ENCODE measurements at places on chromosomes 2 and 18. TPM values are rescaled to one million over a fixed set of nuclear protein-coding genes. Genes with fewer than 3 reads are reported as not detected.

DNA sequence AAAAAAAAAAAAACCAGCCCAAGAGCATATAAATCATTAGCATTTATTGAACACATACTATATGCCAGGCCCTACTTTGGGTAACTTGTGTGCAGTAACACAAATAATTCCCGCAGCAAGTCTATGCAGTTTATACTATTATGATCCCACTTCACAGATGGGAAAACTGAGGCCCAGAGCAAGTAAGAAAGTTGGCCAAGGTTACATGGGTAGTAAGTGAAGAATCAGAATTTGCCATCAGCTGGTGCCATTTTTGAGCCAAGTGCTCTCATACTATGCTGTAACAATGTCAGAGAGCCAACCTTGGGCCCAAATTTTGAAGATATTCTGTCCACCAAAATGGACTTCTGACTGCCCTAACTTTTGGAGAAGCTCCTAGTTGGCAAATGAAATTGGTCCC, 13.5 kb upstream of the PSD4 start:
- DNase-seq, result no peak

GRCh38 chr2:128538396-128538795, 219.7 kb upstream of the HS6ST1 start:
- no peak for DNase-seq

DNA sequence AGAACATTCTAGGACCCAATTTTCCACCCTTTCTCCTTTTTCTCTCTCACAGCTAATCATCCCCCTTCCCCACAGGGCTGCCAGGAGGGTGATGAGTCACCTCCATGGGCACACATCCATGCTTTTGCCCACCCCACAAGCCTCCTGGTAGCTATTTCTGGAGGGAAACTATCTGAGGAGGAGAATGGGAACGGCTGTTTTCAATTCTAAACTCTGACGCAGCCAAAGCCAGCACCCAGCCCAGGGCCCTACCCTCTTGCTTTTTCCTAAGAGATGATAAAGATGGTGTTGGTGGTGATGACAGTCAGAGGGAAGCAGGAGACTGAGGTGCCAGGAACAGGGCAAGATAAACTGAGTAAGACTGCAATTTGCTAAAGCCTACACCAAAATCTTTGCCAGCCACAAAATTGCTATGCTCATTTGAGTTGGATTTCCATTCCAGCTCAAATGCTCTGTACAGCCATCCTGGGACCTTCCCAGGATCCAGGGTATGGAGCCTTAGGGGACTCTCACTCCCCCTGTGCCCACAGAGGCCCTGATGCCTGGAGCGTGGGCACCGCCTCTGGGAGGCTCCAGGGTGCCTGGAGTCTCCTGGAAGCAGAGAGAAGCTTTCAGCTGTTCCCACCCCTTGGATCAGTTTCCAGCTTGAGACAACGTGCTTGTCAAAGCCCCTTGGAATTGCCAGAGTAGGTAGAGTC, 62.0 kb upstream of the FZD7 start:
- DNase-seq, result no peak

- no peak for DNase-seq
These were observed 471.4 kb downstream of the DCDC2C start for GRCh38 chr2:4174796-4175195.

DNA sequence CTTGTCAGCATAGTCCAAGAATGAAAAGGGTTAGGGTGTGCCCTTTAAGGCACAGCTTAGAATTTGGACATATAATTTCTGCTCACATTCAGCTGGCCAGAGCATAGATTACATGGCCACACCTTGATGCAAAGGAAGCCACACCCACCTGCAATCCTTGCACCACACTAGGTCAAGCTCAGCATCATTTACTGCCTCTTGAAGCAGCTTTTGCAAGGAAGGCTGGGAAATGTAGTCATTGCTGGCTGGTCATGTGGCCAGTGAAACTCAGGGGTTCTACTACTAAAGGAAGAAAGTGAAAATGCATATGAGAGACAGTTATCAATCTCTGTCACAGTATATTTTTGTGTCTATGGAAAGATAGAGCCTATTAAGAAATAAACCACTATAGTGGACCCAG, 159.3 kb downstream of the GFPT1 start:
- DNase-seq, result no peak

WDR33 gene
- total RNA-seq, result 54.9 TPM

ZNF804A gene
- 0.05 TPM for total RNA-seq

GRCh38 chr2:46711156-46711555, 204.4 kb downstream of the MCFD2 start:
- no peak for DNase-seq

All from dermis blood vessel endothelial cell (primary cell).